ENCODE measurements at places on chromosomes 7 and 10. TPM values are rescaled to one million over a fixed set of nuclear protein-coding genes. Genes with fewer than 3 reads are reported as not detected.

CNPY1 gene
- 0.16 TPM for total RNA-seq

LAMB4 gene
- total RNA-seq, result 1.0 TPM

OR6V1 gene
- total RNA-seq, result not detected

GNAI1 gene
- 47.1 TPM for total RNA-seq

COL28A1 gene
- total RNA-seq, result 0.16 TPM

PLXNA4 gene
- total RNA-seq, result not detected

TMEM248 gene
- total RNA-seq, result 76.2 TPM

ARHGEF35 gene
- 38.6 TPM for total RNA-seq

GRCh38 chr7:10685040-10685439 lies 288.6 kb upstream of the PHF14 start:
- no peak for DNase-seq

- DNase-seq, result no peak
Observed at GRCh38 chr10:114990991-114991390, 53.0 kb downstream of the TRUB1 start.

DNA sequence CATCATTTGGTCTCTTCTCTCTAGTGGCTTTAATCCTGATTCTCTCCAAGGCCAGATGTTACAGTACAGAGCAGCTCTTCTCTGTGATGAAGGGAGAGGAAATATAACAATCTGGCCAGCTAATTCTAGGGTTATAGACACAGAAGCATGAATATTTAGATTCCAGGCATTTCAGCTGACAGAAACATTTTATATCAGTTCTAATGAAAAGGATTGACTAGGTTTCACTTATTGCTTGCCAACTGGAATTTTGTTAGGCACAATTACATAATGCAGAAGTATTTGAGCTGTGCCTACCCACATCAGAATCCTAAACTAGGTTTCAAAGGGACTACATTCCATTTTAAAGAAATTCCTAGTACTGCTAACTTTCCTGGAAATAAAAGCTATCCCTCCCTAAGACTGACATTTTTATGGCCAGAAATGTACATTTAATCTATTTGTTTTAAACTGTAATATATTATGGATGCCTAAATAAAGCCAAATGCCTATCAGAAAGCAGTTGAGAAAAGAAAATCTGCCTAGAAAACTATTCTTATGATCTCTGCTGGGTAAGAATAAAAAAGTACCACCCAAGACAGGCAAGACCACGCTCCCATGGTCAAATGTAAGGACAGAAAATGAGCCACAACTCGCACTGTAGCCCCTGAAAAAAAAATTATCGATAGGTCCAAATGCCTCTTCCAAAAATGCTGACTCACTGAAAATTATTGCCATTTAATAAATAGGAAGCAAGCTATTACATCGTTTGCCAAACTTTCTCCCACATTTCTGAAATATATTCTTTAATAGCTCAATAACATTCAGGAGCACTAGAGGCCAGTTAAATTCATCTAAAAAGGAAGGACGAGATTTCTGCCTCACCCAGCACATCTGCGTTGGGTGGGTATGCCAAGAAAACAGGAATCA lies 498.1 kb downstream of the KCNMA1 start:
- no peak for DNase-seq

DNA sequence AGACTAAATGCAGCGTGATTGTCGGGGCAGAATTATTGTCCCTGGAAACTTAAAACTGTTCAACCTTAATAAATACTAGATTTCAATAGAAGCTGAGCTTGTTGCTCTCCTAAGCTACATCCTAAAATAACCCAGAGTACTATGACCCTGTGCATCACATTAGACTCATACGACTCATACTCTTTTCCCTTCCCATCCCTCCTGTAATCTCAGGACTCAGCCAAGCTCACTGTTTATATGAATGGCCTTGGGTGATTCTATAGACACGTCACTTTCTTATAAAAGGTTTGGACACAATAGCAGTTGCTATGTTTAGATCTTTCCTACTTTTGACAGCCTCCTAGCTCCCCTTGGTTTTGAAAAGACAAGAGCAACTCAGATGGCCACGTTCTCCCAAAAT lies 17.2 kb downstream of the TCF7L2 start:
- DNase-seq, result peak; percentile 87

GRCh38 chr7:152127229-152127628 lies 101.8 kb downstream of the GALNT11 start:
- no peak for DNase-seq

- no peak for DNase-seq
Observed at GRCh38 chr7:129630341-129630740, 18.8 kb downstream of the NRF1 start.

- DNase-seq, result no peak
Observed at GRCh38 chr7:44983742-44984477, 5.1 kb upstream of the MYO1G start.

DNA sequence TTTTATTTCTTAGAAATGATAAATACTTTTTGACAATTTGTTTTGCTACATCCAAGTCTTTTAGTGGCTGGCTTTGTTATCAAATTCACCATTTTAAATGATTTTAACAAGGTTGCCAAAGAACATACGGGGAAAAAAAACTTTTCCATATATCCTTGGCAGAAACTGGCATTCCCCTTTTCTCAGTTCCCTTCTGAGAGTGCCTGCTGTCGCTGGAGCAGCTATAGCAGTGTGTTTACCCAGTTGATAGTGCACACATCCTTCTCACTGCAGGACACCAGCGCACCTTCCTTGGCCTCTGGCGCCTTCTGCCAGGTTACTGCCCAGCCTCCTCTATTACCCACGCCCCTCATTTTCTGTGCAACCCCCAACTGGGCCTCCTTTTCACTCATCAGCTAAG lies 94.1 kb downstream of the ALOX5 start:
- DNase-seq, result no peak

DNA sequence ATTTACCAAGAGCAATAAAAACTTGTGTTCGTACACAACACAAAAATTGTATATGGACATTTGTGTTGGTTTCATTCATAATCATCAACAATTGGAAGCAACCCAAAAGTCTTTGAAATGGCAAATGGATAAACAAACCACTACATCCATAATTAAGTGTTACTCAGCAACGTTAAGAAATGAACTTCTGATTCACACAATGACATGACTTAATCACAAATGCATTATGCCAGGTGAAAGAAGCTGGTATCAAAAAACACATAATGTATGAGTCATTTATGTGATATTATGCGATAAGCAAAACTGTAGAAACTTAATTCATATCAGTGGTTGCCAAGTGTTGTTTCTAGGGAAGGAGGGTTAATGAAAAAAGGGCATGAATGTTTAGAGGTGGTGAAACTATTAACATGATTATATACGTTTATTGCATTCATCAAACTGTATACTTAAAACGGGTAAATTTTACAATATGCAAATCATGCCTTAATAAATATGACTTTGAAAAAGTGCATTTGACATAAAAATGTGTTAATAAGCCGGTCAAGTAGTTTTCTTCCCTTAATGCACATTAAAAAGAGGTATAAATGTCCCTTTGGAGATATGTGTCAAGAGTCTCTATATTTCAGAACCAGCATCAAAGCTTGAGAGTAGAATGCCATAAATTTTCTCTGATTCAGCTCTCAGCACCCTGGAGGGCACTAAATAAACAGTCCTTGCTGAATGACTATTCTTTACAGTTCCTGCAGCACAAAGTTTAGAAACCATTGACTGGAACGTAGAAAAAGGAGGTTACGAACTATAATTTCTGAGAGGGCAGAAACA lies 84.8 kb upstream of the GRM3 start:
- no peak for DNase-seq

DNA sequence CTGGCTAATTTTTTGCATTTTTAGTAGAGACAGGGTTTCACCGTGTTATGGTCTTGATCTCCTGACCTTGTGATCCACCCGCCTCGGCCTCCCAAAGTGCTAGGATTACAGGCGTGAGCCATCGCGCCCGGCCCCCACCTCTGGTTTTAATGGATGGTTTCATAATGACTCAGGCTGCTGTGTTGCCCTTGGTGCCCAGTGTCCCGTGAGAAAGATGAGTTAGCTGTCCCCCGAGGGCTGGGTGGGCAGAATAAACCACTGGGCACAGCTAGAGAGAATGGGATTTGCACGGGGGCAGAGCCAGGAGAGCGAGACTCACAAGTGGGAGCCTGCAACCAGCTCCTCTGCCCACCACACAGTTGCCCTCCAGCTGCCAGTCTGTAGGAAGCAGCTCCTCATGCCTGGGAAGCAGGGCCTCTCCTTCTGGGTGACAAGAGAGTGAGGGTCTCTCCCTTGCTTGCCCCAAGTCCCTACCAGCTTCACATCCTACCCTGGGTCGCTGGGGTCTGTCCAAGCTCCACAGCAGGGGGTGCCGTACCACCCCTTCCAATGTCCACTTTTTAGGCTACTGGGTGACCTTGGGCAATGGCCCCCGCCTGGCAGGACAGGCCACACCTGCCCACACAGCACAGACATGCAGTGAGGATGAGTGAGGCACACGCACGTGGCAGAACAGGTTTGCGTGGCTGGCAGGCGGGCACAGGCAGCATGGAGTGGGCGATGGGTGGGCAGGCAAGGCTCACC lies 16.1 kb upstream of the NDST2 start:
- DNase-seq, result peak; percentile 41

DNA sequence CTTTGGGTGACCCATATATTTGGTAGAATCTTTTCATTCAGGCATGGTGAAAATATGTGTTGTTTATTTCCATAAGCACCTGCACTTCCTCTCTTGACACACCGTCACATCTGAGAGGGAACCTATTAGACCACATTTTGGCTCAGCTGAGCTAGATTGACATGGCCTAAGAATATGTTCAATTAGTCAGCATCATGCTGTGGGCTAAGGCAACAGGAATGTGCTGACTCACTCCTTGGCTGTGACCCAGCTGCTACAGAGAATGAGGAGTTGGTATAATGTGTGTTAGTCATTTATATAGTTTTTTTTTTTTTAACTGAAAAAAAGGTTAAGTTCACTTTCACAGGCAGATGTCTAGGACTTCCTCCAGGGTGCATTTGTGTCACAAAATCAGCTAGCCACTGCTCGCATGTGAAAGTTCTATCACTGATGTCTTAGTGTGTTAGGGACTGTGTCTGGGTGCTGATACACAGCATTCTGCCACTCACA lies 180.6 kb downstream of the SEMA3E start:
- DNase-seq, result peak; percentile 98

GRCh38 chr7:112079673-112080072 lies 126.5 kb downstream of the DOCK4 start:
- DNase-seq, result no peak

DNA sequence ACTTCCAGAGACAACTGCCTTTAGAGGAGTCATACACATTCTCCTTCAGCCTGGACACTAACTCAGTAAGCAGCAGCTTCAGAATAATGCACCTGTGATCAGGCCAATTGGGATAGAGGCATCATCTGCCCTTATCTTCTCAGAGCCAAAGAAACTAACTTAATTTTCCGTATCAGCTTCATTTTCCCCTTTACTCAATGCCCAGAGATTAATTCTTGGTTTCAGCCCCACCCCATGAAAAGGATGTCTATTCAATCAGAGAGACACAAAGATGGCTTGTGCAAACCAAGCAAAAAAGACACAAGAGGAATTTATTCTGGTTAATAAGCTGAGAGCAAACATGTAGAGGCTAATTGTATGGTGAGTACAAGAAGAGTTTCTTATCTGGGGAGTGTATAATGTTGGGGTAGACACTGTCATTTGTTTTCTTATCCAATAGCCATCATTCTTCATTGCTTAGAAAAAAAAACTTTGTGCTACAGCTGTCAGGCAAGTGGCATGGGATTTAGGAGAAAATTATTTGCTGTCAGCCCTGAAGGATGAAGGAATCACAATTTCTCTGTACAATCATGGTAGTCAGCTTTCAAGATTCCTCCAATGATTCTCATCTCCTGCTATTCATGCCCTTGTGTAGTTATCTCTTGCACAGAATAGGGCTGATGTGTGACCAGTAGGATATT lies 38.7 kb upstream of the CCSER2 start:
- no peak for DNase-seq

- peak; percentile 90 for DNase-seq
Observed at GRCh38 chr10:71212318-71213126, at the start of gene UNC5B. Gene UNC5B (plus strand): TSS chr10:71212570. CDS start chr10:71212986, 416 bp downstream.

DNA sequence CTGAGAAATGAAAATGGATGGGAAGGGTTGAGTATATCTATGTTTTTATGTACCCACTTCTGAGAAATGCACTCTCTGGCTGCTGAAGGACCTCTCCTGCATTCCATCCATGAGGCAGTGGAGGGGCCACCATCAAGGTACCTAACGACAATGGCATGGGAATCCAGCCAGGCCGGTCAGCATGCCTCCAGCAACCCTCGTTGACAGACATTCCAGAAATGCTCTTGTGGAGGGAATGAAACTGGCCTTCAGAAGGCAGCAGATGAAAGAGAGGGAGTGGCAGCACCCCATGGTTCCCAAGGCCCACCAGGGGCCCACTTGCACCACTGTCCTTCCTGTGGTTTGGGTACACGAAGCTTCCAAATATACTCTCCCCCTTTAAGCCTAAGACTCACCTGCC lies 269.0 kb downstream of the ARHGAP12 start:
- DNase-seq, result no peak

GRCh38 chr7:75966190-75966961 lies 28.0 kb downstream of the TMEM120A start:
- DNase-seq, result no peak

DNA sequence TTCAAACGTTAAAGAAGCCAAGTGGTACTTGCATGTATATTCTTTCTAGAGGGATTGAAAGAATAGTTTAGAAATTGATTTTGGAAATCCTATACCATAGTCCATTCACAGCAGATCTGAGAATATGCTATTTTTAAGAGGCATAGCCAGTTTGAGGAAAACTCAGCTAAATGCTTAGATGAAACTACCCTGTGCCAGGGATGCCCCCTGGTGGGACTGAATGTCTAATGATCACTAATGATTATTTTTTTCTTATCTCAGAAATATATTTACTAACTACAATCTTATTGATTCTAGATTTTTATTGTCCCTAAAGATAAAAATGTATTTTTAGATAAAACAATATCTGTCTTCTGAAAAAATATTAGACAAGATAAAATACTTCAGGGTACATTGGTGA lies 844.9 kb upstream of the PHF14 start:
- no peak for DNase-seq

- no peak for DNase-seq
Observed at GRCh38 chr7:98548971-98549370, 68.1 kb upstream of the NPTX2 start.

DNA sequence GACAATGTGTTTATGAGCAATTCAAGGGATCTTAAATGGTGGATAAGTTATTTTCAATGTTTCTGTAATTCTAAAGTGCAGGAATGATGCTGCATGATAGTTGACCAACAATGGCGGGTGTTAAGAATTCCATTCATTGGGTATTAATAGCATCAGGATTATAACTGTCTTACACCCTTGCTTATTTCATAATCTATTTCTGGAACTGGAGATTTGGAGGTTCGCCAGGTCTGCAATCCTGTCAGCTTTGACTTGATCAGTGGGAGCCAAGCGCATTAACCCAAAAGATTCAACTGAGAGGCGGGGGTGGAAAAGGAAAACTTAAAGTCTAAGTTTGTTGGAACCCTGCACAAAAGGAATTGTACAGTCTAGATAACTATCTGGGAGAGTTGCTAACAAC lies 114.9 kb upstream of the ZEB1 start:
- DNase-seq, result no peak

- no peak for DNase-seq
Observed at GRCh38 chr10:78576276-78576675, 492.5 kb upstream of the ZMIZ1 start.
